CD4-positive, alpha-beta T cell treated with Interleukin-17A for 4 hours (primary cell): ENCODE measurements at places on chromosomes 7 and 10.

GRCh38 chr7:158022601-158023000, 565.0 kb downstream of the PTPRN2 start:
- DNase-seq, result no peak

GRCh38 chr10:33664070-33664469, 329.6 kb upstream of the NRP1 start:
- DNase-seq, result no peak

DNA sequence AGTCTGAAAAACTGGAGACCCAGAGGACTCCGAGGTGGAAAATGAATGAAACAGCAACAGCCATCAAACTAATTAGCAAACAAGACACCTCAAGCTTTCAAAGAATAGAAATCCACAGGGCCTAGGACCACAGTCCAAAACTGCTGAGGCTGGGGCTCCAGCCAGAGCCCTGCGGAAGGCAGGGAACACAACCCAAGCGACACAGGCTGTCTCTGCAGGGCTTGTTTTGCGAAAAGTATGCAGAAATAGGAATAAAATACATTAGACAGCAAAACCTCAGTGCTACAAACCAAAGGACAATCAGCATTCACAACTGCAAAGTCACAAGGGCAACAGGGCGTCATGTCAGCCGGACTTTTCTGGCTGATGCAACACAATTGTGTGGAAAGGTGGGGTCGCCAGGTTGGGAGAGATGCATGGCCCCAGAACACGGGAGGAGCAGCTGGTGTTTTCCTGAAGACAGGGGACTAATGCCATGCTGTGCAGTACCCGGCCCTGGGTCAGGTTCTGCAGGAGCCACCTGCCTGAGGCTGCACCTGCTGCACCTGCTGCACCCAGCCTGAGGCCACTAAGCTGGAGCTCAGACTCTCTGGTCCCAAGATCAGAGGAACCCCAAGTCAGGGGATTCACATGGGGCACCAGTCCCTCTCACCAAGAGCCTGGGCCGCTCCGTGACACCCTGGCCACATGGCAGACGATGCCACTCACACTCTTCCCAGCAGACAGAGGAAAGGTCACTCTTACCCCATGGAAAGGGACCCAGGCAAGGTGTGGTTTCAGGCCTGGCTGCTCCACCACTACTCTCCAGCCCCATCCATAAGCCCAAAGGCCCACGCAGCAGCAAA, 74.2 kb downstream of the MAD1L1 start:
- no peak for DNase-seq

DNA sequence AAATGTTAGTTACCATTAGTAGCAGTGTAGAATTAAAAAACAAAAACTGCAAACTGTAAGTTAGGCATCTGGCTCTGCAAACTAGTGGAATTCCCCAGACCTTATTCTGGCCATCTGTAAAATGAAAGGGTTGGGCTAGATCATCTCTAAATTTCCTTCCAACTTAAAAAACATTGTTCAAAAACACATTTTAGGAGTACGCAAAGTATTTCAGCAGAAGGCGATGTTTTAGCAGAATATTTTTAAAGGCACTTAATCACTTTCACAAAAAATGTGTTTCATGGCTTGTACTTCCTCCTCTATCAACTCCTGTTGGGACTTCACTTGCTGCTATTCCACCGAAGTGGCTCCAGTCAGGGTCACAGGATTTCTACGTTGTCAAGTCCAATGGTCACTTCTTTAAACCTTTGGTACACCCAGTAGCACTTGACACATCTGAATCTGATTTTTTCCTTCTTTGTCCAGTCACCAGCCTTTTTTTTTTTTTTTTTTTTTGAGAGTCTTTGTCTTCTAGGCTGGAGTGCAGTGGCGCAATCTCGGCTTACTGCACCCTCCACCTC, 169.0 kb downstream of the AHR start:
- no peak for DNase-seq

DNA sequence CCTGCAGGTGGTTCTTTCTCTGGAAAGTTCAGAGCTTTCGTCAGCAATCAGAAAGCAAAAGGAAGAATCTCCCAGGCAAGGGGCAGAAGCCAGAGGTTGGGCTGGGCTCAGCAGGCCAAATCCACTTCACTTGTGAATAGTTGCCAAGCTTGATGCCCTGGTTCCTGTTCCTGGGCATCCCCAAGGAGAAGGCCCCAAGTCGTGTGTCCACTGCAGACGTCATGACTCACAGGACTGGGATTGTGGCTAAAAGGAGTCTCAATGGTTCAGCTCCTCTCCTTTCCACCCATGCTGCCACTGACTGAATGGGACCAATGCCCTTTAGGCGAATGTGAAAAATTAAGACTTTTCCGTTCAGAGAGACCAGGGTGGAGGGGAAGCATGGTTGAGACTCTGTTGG, 38.6 kb upstream of the TRIM8 start:
- no peak for DNase-seq

DNA sequence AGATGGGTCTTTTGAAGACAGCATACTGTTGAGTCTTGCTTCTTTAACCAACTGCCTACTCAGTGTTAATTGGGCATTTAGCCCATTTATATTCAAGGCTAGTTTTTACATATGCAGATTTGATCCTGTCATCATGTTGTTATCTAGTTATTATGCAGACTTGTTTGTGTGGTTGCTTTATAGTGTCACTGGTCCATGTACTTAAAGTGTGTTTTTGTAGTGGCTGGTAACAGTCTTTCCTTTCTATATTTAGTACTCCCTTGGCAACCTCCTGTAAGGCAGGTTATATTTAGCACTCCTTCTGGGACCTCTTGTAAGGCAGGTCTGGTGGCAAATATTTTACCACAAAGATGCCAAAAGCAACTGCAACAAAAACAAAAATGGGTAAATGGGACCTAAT, 66.7 kb downstream of the TES start:
- DNase-seq, result no peak

DNA sequence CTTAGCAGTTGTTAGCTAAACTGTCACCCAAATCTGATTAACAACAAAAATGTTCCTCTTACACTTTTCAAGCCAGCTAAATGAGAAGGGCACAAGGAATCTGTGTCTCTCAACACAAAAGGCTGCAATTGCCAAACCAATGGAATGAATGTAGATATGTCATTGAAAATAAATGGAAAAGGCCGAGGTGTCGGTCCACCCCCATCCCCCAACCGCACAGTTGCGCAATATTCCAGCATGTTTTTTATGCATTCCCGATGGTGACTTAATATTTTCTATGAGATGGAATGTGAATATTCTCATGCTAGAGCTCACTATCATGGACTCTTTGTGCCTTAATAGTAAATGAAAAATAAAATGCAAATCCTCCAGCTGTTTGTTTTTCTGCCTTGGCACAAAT, 181.6 kb upstream of the LRGUK start:
- DNase-seq, result no peak

DNA sequence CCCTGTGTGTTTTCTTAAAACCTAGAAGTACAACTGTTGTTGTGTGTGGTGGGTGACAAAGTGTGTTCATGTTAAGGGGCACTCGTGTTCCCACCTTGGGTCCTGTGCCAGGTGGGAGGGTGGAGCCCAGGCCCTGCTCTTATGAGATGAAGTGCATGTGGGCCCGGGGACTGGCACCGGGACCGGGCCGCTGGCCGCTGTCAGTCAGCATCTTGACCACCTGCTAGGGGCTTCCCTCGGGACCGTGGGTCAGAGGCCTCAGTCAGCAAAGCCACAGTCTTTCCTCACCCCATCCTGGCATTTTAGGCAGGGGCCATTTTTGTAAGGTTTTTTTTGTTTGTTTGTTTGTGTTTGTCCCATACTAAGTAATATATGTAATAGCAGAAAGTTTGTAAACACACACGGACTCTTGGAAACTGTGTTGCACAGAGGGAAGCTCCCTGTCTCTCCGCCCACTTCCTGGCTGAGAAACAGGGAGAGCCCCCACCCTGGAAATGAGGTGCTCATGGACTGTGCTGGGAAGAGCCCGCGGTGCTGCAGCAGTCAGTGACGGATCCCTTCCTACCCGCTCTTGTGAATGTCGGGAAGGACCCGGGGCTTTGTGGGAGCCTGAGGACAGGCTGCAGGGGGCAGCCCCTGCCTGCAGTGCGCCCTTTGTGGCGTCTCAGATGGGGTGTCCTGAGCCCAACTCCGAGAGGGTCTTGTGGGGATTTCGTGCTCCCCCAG, 13.4 kb downstream of the AGAP3 start:
- DNase-seq, result no peak

DNA sequence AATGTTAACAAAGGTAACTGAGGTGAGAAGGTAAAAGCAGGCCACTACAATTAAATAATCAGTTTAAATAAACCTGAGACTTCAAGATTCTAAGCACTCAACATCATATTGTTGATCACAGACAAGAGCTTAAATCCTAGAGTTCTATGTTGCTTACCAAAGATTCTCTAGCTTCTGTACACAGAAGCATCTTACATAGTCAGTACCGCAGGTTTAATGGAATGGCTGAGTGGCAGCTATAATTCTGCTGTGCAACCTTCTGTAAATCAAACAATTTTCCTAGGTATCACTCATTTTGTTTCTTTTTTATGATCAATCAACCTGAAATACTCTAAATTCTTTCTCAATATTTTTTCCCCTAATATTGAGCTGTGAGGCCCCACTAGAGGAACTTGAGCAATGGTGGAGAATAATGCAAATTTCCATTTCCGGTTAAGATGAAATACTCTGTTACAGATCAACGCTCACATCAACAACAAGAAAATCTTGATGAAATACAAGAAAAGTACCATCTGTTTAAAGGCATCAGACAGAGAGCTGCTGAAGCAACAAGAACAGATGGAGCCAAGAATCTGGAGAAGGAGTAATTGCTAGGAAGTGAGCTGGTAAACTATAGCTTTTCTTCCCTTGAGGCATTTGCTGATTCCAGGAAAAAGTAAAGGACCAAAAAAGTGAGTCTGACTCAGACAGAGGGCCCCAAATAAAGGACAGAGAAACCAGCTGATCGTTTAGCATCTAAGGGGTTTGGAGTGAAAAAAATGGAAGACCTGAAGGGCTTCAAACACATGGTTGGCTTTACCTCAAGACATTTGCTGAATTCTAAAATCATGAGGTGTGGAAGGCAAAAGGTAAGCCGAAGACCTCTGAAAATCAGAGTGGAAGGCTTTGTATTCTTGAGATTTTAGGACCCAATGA, 22.6 kb downstream of the PNPLA8 start:
- no peak for DNase-seq

GRCh38 chr10:132754071-132754470, 31.9 kb downstream of the NKX6-2 start:
- DNase-seq, result no peak

DNA sequence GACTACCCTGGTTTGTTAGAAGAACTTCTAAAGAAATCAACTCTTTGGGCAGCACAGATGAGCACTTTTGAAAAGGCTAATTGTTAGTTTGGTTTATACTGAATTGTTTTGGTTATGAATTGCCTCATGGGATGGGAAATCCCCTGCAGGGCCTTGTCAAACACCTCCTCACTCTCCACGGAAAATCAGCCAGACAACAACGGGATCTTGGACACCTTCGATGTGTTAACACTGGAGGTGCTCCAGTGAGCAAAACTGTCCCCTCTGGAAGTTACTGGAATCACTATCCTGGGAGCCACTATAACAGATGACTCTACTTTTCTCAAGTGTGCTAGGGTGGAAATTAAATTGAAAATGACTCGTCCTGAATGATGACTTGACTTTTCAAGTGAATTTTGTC, 38.7 kb downstream of the CDK6 start:
- DNase-seq, result no peak

DNA sequence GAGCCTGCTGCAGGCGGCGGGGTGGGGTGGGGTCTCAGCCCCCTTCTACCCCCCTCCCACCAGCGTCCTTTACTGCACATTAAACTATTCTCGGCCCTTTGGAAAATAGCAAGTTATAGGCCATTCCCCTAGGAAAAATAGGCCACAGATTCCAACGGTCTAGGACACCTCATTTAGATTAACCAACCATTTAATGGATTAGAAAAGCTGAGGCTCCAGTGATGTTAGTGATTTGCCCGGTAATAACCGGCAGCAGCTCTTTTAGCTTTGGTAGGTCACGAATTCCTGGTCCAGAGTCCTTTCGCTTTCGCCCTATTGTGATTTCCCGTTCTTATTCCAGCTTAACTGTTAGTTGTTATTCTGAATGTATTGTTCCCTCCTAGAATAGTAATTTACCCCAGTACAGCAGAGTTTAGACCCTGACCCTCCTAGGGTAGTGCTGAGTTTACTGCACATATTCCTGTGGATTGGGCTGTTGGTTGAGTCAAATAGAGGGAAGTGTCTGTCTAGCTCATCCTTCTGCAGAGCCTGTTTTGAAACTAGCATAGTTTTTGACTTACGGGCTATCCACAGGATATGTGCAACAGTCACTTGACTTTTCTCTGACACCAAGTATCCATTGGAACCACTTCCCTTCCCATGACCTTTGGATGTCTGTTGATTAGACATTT, 754 bp downstream of the GSTO1 start:
- DNase-seq, result no peak

GRCh38 chr10:89916468-89917215, 215.3 kb downstream of the KIF20B start:
- no peak for DNase-seq

GRCh38 chr7:36746347-36746746, 22.1 kb upstream of the AOAH start:
- no peak for DNase-seq

GRCh38 chr7:343227-343822, 53.4 kb downstream of the FOXL3 start:
- DNase-seq, result no peak

DNA sequence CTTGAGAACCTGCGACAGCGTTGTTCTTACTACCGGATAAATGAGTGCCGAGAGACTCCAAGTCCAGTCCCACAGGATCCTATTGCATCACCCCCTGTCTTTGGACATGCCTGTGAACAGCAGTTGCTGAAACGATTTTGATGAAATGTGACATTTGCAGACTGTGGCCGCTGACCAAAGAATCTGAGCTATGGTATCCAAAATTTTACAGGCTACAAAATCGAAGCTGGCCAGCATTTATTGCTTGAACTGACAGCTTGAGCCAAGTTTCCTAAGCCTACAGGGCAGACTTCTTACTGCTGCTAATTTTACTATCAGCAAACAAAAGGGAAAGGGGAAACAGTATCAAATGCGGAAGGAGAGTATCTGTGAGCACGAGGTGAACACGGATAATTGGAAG, 12.1 kb upstream of the NPVF start:
- no peak for DNase-seq

- DNase-seq, result no peak
Observed at GRCh38 chr7:143387156-143387975, 6.2 kb downstream of the ZYX start.

DNA sequence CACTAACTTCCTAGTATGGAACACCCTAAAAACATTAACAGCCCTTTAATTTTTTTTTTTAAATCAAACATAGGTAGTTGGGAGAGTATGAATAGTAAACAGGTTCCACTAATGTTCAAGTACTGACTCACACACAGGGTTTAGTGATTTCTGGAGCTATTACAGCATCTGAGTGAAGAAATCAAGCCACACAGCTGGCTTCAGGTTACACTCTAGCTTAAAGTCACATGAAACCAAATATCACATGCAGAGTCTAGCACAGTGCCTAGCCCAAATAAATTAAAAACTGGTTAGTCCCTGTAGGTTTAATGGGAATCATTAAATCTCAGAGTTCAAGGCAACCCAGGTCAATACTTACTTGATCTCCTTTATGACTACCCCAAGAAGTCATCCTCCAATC, 11.6 kb downstream of the PANK1 start:
- DNase-seq, result no peak
